PC-9 (cell line): ENCODE measurements at places on chromosomes 11 and 22. TPM values are rescaled to one million over a fixed set of nuclear protein-coding genes. Genes with fewer than 3 reads are reported as not detected.
A peak's percentile ranks its signal among the peaks of the same experiment; 100 is the strongest.

Gene TRIM51
- not detected in 2 replicates for total RNA-seq

DNA sequence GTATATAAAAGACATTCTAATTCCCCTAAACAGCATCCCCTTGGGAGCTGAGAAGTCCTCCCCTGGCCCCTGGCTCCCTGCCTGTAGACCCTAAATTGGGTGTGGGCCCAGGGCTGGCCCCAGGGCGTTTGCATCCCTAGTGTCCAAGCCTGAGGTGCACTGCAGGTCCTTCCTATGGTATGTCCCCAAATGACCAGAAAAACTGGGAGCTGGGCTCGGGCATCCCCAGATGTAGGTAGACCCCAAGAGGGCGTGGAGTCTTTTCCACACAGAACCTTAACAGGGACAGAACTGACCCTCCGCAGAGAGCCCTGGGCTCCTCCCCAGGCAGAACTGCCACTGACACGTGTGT is 782 bp upstream of the OSBPL5 start:
- H3K27me3 ChIP-seq = peaks cover 57% of the 10 kb centered on the region
- no peak overlapping the region for H3K27ac ChIP-seq
- H3K36me3 ChIP-seq = no peaks in the 10 kb centered on the region
- no peak for DNase-seq

Gene MYOD1
- total RNA-seq = not detected in 2 replicates

Gene C11orf16
- not detected in 2 replicates for total RNA-seq

- H3K27ac ChIP-seq = no peak overlapping the region
- no peaks in the 10 kb centered on the region for H3K27me3 ChIP-seq
- DNase-seq = no peak
- no peaks in the 10 kb centered on the region for H3K36me3 ChIP-seq
- no peaks in the 10 kb centered on the region for H3K4me1 ChIP-seq
Observed at GRCh38 chr11:16173798-16174197, 182.5 kb downstream of the SOX6 start.

Gene FLRT1
- total RNA-seq = 0.25 and 0.44 TPM in 2 replicates

Gene OR8D1
- not detected in 2 replicates for total RNA-seq

Gene TSKU
- total RNA-seq = 89.3 and 99.4 TPM in 2 replicates

- H3K27ac ChIP-seq = no peak overlapping the region
- H3K4me3 ChIP-seq = no peak overlapping the region
- no peaks in the 10 kb centered on the region for H3K27me3 ChIP-seq
- no peaks in the 10 kb centered on the region for H3K36me3 ChIP-seq
- peaks cover 27% of the 10 kb centered on the region for H3K4me1 ChIP-seq
Observed at GRCh38 chr11:34755671-34756070, 134.8 kb downstream of the EHF start.

DNA sequence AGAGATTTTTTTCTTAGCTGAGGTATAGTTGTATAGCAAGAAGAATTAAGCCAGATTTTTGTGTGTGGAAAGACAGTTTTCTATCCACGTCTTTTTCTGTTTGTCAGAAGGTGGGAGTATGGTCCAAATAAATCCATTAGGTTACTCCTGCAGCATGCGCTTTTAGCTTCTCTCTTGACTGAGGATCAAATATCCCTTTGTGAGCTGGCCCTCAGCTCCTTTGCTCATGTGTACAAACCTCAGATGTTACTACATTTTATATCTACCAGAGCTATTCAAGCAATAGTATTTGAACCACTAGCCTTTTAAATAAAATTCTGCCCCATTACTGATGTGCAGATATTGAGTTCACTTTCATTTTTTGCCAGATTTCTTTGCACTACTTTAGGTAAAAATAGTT is 8.8 kb upstream of the SIDT2 start:
- H3K27ac ChIP-seq = no peak overlapping the region
- H3K36me3 ChIP-seq = peaks cover 48% of the 10 kb centered on the region
- no peaks in the 10 kb centered on the region for H3K4me1 ChIP-seq
- H3K4me3 ChIP-seq = no peak overlapping the region

DNA sequence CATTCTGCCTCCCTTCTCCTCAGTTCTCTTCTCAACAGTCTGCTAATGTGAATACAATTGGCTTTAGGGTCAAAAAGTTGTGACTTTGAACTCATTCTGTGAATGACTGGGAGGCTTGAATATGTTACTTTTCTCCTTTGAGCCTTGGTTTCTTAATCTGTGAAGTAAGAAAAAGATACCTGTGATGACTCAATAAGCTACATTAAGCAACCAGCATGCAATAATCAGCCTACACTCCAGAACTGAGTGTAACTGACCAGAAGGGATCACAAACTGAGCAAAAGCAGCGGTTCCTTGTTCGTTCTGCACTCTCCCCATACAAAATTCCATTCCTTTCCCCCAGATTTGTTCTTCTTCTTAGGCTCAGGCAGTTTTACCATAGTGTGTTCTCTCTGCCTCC is 23.4 kb downstream of the ZNF202 start:
- no peak for DNase-seq
- H3K27me3 ChIP-seq = peaks cover 35% of the 10 kb centered on the region
- no peaks in the 10 kb centered on the region for H3K4me1 ChIP-seq
- no peaks in the 10 kb centered on the region for H3K36me3 ChIP-seq

Gene CHRNA10
- 1.2 and 1.9 TPM in 2 replicates for total RNA-seq

- peak overlapping the region; percentile 99 for H3K27ac ChIP-seq
- peaks cover 8% of the 10 kb centered on the region; the same call in 1 of the 2 replicates for H3K36me3 ChIP-seq
- no peak for DNase-seq
Observed at GRCh38 chr11:126354631-126355323, 709 bp upstream of the ST3GAL4 start.

- H3K36me3 ChIP-seq = no peaks in the 10 kb centered on the region
- H3K4me3 ChIP-seq = no peak overlapping the region
- H3K27me3 ChIP-seq = no peaks in the 10 kb centered on the region
Observed at GRCh38 chr11:92727123-92727522, 242.3 kb upstream of the MTNR1B start.

DNA sequence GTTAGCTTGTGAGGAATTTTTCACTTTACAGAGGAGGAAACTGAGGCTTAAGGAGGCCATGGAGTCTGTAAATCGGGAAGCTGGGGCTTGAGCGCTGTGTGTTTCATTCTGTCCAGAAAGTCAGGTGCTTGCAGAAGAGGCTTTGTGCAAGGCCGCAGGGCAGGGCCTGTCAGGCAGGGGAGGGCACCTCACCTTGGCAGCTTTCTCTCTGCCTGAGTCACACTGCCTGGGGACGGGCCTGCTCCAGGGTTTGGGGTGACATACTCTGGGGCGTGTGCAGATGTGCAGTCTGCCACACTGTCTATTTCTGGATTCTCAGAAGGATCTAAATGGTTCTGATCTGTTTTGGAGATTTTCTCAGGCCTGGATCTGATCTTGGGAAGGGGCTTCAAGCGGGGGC is 8.4 kb downstream of the INCENP start:
- H3K4me1 ChIP-seq = no peaks in the 10 kb centered on the region
- DNase-seq = peak; percentile 65
- H3K4me3 ChIP-seq = no peak overlapping the region
- H3K27me3 ChIP-seq = no peaks in the 10 kb centered on the region
- H3K27ac ChIP-seq = no peak overlapping the region
- peaks cover 20% of the 10 kb centered on the region; the same call in 1 of the 2 replicates for H3K36me3 ChIP-seq

Gene XKR3
- not detected in 2 replicates for total RNA-seq

Gene KIRREL3
- 1.9 and 2.2 TPM in 2 replicates for total RNA-seq

GRCh38 chr11:121766991-121767390 is 314.2 kb upstream of the SORL1-AS1 start:
- H3K4me1 ChIP-seq = no peaks in the 10 kb centered on the region
- peaks cover 96% of the 10 kb centered on the region for H3K27me3 ChIP-seq
- DNase-seq = no peak
- no peak overlapping the region for H3K4me3 ChIP-seq
- H3K27ac ChIP-seq = no peak overlapping the region

Gene MMP8
- not detected in 2 replicates for total RNA-seq
